RPMI8226 (cell line): ENCODE measurements at places on chromosomes 3 and 15.
A peak's percentile ranks its signal among the peaks of the same experiment; 100 is the strongest.

DNA sequence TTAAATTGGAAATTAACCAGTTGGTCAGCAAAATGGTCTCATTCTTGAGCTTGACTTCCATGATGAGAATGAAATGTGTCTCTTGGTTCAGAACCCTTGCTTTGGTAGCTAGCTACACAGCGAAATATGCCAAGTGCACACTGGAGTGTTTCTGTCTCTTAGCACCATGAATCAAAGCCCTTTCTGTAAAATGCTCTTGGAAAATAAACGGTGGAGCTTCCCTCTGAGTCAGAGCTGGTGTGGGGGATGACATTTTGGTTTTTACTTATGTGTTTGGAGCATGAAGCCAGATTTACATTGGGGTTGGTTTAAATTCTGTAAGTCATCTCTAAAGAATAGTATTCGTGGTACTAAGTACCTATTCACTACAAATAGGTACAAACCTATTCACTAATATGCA is 85.1 kb upstream of the NANOGP8 start:
- DNase-seq: no peak

DNA sequence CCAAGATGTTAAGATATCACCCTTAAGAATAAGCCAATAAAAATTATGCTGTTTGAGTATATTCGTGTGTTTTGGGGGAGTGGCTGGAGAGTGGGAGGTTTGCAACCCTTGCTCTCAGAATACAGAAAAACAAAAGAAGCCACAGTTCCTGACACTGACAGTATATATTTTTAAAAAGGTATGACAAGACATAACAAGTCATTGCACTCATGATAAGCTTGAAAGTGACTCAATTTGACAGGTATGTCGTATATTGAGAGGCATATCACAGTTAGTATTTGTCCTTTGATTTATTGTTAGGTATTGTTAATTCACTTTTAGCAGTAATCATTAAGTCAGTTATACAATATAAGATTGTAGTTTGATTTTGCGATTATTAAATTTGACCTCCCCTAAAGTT is 73.1 kb upstream of the TSC22D2 start:
- no peak for DNase-seq

DNA sequence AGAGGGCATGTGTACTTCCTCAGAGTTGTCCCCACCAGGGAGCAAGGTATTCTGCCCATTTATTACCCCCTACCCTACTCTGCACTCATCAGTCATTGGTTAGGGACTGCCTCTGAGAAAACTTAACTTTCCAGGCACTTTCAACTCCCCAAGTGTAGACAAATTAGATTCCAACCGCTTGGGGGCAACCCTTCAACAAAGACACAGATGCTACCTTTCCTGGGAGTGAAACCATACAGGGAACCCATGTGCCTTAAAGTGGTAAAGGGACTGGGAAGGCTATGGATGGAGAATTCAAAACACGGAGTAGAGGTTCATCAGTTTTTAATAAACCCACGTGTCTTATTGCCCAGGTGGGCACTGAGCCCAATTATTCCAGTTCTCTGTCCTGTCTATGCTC is 19.4 kb upstream of the UBE2E2 start:
- DNase-seq: peak; percentile 30

GRCh38 chr3:77042882-77043281 is 3.0 kb downstream of the ROBO2 start:
- DNase-seq: no peak

GRCh38 chr3:29335438-29335837 is 54.6 kb downstream of the RBMS3 start:
- peak; percentile 88 for DNase-seq

- no peak for DNase-seq
These were observed 198.5 kb upstream of the GADL1 start for GRCh38 chr3:31092748-31093589.

- DNase-seq: no peak
These were observed 796.4 kb upstream of the ARPP21 start for GRCh38 chr3:34842706-34843480.

- no peak for DNase-seq
These were observed 739 bp downstream of the SNRPN start for GRCh38 chr15:24955531-24955921.

DNA sequence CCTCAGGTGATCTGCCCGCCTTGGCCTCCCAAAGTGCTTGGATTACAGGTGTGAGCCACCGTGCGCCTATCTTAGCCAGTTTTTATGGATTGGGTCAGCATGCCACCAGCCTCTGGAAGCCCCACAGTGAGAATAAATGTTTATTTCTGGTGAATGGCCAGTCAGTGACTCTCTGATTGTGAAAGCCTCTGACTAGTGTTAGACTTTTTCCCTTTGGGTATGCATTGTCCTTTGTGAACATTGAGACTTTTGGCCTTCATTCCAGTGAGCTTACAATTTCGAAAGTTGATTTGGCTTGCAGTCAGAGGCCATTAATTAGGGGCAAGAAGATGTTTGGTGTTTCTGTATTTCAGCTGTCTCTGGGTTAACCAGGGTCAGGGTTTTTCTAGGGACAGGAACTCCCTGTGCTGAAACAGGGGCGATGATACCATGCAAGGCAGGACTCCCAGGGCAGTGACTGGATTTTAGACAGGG is 274.5 kb upstream of the C2CD4B start:
- no peak for DNase-seq

- DNase-seq: no peak
These were observed 377.1 kb upstream of the GOLIM4 start for GRCh38 chr3:168472783-168473182.

- DNase-seq: no peak
These were observed 118.8 kb downstream of the ECT2 start for GRCh38 chr3:172869368-172869771.

GRCh38 chr15:90872486-90873184 is 4.2 kb downstream of the FURIN start:
- no peak for DNase-seq

DNA sequence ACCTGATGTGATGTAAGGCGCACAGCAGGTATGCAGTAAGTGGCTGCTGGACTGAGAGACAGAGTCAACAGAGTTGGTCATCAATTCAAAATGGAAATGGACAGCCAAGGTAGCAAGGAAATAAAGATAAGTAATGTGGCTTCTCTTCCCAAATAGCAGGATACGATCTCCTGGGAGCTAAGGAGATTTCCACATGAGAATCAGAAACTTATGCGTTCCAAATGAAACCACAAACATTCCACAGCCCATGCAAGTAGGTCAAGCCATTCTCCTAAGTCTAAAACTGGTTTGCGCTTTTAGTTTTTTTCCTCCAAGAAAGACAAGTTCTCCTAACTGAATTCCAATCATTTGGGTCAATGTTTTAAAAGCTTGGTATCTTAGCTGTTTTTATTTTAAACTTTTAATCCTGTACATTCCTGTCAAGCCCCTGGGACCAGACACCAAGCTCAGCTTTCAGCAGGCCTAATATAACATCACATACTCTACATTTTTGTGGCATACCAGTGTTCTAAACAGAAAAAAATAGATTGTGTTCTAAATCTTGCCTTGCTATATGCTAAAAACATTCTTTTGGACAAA is 73.7 kb upstream of the TSPAN3 start:
- DNase-seq: no peak

GRCh38 chr3:14434126-14434497 is 31.7 kb downstream of the SLC6A6 start:
- no peak for DNase-seq

GRCh38 chr15:20295238-20295811 is 246.3 kb downstream of the GOLGA6L6 start:
- no peak for DNase-seq

DNA sequence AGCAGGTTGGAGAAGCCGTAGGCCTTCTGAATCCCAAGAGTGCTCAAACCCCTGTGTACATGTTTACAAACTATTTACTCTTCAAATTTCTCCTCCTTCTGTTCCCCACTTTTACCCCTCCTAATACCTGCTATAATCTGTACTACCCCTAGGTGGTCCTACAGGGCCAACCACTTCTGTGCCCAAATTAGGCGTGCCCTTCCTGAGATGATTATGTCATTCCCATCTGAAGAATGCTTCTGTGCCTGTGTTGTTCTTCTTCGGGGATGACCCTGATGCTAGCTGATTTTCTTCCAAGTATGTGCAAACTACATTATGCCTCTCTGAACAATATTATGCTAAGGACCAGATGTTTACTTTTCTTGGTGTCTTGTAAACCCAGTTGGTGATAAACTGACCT is 20.5 kb downstream of the RBP2 start:
- DNase-seq: no peak

DNA sequence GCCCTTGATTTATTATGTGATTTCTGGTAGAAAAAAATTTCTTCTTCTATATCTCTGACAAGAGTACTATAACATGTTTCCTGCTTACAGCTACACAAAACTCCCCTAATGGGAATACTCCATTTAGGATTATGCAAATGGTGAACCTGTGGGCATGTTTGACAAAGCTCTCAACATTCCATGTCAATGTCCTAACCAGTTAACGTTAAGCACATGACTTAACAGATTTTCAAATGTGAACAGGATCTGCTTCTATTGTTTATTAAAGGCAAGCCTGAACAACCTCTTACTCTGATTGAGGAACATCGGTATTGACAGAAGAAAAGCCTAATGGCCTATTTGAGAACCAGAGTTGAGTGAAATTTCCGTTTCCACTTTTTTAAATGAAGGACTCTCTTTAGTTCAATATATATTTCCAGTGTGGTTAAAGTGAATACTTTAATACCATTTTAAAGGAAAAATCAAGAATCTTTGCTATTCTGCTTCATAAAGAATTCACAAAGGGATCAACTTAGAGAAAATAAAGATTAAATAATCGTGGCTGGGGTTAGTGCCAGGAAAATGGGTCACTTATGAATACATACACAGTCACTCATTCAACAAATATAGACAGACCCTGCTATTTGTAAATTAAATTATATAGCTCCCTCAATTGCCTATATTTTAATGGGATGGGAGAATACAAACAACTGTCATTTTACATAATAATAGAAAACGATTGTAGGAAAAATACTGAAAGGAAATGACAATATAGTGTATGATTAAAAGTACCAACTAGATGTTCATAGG is 300.3 kb upstream of the CBLB start:
- no peak for DNase-seq

GRCh38 chr15:59491062-59491461 is 53.1 kb downstream of the FAM81A start:
- DNase-seq: no peak

DNA sequence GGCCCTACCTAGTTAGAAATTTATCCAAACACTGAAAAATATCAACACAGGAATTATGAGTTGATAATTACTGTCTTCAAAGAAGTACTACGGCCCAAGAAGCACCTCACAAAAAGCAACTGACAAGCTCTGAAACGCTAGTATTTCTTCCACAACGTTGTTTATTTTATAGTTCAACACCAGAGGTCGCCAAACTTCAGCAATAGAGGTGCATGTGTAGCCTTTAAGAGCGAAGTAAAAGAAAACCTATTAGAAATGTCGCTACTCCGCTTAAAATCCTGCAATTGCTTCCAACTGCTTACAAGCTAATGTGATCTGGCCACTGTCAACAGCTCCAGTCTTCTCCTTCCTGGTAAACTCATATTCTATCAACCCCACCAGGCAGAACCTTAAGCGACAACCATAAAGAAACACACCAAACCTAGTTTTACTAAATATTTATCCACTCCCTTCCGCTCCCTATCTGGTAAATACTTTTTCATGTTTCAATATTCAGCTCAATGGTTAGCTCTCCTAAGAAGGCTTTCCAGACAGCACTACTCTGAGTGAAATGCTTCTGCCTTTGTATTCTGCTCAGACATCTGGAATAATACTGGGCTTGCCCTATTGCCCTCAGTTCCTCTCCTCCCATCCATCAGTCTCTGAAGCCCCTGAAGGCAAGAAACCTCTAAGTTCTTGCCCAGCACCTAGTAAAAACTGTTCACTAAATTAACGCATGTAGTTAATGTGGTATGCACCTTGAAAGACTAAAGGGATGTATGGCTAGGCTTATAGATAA is 110.2 kb downstream of the NR1I2 start:
- DNase-seq: peak; percentile 51

DNA sequence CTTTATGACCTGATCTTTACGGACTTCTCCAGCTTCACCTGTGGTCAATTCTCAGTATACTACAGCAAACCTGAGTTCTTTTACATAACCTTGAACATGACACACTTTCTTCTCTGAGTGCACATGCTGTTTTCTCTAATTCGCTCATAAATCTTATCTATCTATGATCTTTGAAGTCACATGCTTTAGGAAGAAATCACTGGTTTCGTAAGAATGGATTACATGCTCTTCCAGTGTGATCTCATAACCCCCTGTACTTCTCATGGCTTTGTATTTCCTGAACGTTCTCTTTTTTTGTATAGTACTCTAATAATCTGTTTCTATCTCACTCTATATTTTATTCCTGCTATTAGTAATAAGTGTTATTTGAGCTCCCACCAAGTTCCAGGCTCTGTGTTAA is 1165.2 kb downstream of the TBL1XR1 start:
- no peak for DNase-seq

GRCh38 chr15:66646799-66647198 is 55.2 kb upstream of the SMAD6 start:
- no peak for DNase-seq

DNA sequence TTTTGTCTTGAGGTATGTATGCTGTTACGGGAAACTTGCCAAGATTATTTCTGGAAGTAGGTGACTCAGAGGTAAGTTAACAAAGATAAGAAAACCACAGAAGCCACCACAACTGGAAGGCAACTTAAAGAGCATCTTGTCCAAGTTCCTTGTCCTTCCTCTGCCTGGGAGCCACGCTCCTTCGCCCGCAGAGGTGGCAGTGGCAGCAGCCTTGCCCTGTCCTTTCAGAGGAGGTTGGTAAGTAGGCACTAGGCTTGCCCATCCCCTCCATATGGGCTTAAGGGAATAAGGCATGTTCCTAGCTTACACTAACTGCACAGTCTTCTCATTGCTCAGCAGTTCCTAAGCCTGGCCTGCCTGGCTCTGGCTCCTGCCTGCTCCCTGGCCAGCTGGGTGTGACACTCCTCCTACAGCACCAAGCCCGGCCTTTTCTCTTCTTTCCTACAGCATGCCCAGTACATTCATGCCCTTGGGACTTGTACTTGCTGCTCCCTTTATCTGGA is 48.0 kb upstream of the RAB6B start:
- peak; percentile 82 for DNase-seq

GRCh38 chr3:37740471-37740870 is 121.2 kb upstream of the CTDSPL start:
- no peak for DNase-seq

DNA sequence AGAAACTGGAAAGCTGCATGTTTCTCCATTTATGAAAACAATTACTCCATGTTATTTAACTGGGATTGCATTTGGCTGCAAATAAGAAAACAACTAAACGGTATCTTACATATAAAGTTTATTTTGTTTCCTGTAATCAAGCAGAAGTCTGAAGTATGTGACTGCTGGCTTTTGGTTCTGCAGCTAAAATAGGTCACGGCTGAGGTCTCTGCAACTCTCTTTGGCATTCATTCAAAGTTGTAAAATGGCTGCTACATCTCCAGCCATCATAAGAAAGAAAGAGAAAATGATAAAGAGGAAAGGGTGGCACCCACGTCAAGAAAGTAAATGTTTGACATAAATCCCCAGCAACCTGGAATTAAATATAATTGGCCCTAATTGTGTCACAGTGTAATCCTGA is 406.1 kb downstream of the TBC1D5 start:
- no peak for DNase-seq

- DNase-seq: no peak
These were observed 55.7 kb upstream of the GATA2 start for GRCh38 chr3:128548426-128549282.

- DNase-seq: no peak
These were observed 162.9 kb upstream of the NR2E3 start for GRCh38 chr15:71647487-71647808.
